ENCODE measurements at places on chromosomes 2 and 18.
A peak's percentile ranks its signal among the peaks of the same experiment; 100 is the strongest.

GRCh38 chr2:150133623-150134022, 353.8 kb downstream of the RND3 start:
- no peak for DNase-seq

DNA sequence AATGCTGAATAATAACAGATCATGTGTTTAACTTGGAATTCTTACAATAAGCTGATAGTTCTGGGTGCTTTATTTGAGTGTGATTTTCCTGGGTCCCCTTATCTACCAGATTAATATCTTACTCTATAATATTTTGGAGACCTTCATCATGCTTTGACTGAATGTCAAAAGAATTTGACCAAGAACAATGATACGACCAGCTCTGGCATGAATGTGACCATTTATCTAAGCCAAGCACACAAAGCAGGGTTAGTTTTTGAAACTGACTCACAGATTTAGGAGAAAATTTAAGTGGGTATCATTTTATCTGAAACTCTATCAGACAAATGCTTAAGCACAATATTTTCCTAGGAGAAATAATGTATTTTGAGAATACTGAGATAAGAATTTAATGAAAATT, 677.0 kb downstream of the NYAP2 start:
- no peak for DNase-seq

DNA sequence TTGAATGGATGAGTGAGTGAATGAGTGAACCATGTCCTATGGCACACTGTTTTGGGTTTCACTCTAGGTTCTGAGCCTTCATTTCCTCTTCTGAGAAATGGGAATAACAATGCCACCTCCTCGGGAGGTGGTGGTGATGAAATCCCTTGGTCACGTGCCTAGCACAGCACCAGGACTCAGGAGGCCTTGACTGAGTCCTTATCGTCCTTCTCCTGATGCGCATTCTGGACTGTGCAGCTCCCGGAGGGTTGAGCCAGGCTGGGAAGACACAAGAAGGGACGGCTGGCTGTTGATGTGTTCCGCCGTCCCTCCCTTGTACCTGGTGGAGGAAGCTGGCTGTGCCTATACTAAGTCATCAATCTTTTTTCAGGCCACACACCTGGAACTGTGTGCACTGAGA, 437.3 kb downstream of the ZNF521 start:
- no peak for DNase-seq

DNA sequence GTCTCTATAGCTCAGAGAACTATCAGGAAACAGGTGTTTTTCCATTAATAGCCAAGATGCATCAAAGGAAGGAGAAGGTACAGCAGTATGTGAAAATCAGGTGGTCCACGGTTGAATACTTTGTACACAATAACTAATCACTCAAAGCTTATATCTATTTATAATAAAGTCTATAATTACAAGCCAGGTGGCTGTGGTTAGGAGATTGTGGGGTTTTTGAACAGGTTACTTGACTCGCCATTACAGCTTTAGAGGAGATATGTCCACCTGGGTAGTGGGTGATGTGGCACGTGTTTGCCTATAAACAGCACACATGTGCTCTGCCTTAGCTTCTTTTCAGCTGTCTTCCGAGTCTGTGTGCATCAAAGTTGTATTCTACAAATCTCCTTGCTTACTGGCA, 892.2 kb upstream of the ZEB2 start:
- no peak for DNase-seq

DNA sequence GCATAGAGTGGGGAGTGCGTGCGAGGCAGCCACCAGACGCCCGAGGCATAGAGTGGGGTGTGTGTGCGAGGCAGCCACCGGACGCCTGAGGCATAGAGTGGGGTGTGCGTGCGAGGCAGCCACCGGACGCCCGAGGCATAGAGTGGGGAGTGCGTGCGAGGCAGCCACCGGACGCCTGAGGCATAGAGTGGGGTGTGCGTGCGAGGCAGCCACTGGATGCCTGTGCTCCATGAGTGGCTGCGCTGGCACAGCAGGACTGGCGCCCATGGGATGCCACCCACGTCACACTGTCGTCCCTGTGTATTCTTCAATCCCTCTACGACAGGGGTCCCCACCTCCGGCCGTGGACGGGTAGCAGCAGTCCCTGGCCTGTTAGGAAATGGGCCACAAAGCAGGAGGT, 221.9 kb downstream of the HDAC4 start:
- DNase-seq, result no peak

DNA sequence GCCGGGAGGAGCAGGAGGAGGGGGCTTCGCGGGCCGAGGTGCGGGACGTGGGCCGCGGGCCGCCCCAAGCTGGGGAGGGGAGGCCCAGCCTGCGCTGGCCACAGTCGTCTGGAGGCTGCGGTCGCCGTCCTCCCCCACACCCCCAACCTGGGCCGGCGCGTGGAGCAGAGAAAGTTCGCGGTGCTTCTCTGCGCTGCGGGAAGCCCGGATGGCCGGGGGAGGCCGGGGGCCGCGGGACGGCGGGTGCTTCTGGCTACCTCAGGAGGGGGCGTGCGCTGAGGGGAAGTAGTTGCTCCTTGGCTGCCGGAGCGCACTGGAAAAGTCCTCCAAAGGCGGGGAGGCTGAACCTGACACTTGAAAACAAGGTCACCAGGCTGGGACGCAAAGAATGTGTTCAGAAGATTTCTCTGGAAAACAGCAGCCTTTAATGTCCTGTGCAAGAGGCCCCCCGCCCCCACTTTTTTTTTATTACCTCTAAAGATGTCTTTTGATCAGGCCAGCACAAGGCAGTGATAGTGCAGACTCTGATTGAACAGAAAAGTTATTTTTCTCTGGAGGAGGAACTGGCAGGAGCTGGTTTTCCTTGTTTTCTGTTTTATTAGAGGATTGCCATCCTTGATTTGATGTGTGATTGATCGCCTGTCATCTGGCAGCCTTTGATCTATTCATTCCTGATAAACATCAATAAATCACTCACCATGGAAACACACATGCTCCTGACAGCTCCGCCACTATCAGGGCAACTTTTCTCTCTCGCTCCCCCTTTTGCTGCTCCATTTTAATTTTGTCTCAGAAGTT, 1.6 kb downstream of the TSHZ1 start:
- DNase-seq, result no peak

DNA sequence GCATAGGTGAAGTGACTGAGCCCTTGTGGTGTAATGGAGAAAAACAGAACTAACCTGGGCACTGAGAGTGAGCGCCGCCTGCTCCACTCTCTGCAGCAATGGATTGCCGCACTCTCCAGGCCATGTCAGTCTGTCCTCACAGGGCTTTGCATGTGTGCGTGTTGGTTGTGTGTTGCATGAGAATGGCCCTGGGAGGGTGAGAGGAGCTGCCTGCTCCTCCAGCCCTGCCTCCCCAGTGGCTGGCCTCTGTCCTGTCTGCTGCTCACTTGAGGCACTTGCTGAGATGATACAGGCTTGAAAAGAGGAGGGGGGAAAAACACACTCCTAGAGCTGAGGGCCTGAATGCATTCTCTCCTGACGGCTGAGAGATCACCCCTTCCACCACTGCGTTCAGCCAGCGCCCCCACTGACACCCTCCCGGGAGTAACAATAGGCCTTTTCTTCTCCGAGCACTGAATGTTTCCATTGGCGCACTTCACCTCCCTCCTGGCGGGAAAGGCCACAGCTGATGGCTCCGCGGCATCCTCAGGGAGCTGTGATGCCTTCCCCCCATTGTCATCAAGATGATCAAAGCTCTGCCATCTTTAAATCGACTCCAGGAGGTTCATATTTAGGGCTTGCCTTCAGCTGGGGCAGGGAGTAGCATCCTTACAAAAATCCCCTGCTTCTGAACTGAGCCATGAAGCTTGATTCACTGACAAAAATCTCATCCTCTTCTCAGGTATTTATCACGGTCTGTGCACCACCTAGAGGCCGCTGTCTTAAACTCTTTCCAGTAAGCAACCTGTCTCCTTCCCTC, 49.9 kb upstream of the DAPL1 start:
- peak; percentile 73 for DNase-seq

- no peak for DNase-seq
Observed at GRCh38 chr2:241516520-241516965, 8.2 kb upstream of the STK25 start.

DNA sequence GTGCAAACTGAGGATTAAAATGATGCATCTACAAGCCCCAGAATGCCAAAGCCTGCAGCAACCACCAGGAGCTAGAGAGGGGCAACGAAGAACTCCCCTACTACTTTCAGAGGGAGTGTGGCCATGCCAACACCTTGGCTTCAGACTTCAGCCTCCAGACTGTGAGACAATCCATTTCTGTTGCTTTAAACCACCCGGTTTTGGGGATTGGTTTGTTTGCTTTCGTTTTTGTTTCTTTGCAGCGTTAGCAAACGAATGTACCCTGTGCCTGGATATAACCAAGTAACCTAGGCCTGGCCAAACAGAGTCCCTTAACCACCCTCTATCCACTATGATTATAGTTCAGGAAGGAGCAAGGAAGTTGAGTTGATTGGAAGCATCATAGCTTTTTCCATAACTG, 171.2 kb upstream of the NCK2 start:
- no peak for DNase-seq

- DNase-seq, result no peak
Observed at GRCh38 chr2:26424221-26424620, 22.5 kb downstream of the DRC1 start.

All from naive thymus-derived CD8-positive, alpha-beta T cell (primary cell).